ENCODE measurements at places on chromosomes 5 and 9.
A peak's percentile ranks its signal among the peaks of the same experiment; 100 is the strongest.

- DNase-seq, result peak; percentile 31
These were observed 3.7 kb upstream of the NIPAL4 start for GRCh38 chr5:157456301-157456700.

DNA sequence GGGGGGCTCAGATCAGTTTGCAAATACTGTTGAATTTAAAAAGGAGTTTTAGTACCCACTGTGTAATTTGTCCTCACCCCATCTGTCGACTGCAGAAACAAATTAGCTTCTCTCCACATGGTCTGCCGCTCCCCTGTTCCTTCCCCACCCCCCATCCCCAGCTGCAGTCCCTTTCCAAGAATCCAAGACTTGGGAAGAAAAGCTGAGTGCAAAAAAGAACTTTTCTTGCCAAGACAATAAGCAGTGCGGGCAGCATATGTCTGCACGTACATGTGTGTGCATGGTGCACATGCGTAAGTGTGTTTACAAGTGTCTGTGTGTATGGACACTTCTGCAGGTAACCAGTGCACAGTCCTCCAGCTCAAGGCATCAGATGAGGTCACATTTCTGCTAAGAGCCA, 125.7 kb upstream of the SMIM23 start:
- DNase-seq, result no peak

DNA sequence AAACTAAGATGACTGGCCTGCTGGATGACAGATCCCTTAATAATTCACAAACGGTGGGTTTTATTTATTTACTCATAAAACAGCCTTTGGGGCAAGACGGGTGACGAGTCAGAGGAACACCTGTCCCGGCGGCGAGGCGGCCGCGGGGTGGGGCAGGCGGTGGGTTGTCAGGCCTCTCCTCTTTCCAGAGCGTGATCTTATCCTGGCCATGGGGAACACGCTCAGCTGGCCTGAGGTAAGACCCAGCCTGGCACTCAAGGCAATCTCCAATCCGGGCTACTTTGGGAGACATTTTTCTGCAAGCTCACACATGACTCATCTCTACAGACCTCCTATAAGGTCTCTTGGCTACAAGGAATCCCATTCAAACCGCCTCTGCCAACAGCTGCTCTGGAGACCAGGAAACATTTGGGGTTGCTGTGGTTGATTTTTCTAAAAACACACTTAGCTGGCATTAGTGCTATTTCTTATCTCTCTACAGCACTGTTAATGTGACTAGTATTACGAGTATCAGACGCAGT, 6.3 kb downstream of the RAPGEF1 start:
- no peak for DNase-seq

DNA sequence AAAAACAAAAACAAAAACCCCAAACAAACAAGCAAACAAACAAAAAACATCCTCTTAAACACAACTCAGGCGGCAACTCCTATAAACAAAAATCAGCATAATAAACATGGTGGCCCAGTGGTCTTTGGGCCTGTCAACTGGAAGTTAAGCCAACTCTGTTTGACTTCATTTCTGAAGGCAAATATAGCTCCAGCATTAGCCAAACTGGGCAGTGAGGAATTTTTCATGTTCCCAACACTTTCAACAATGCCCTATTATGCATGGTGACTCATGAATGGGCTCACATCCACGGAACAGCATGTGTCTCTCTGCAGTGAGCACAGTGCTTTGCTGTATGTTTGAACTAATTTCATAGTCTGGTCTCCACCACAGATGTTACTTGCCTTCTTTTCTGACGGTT, 143.9 kb upstream of the STC2 start:
- DNase-seq, result no peak

GRCh38 chr5:79561525-79561893, 47.6 kb upstream of the HOMER1 start:
- DNase-seq, result no peak

GRCh38 chr5:176687881-176688280, 40.6 kb downstream of the TSPAN17 start:
- no peak for DNase-seq

GRCh38 chr9:96062031-96062430, 186.5 kb downstream of the ERCC6L2 start:
- DNase-seq, result no peak

DNA sequence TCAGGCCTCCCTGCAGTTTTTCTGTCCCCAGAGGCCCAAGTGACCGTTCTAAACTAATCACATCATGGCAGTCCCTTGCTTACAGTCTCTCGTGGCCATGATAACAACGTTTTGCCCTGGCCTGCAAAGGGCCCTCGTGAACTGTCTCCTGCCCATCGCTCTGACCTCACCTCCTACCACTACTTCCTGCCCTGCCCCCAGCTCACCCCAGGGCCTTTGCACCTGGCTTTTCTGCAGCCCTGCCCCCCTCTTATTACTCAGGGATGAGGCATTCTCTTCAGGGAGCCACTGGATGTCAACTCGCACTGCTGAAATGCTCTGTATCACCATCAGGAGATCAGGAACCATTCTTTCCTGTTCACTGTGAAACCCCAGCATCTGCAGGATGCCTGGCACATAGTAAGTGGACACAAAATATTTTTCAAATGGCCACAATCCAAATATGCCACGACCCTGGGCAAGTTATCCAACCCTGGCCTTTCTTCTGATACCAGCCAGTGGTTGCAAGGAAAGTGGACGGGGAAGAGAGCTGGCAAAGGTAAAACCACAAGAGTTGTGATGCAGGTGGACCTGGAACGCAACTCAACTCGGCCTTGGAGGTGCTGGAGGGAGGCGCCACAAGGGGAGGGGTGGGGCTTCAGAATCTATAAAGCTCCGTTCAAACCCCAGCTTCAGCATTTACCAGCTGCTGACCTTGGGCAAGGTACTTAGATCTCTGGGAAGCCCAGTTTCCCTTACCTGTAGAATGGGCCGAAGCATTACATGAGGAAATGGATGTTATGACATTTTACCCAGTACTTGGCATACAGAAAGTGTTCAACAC, 1.7 kb downstream of the SNCB start:
- no peak for DNase-seq

DNA sequence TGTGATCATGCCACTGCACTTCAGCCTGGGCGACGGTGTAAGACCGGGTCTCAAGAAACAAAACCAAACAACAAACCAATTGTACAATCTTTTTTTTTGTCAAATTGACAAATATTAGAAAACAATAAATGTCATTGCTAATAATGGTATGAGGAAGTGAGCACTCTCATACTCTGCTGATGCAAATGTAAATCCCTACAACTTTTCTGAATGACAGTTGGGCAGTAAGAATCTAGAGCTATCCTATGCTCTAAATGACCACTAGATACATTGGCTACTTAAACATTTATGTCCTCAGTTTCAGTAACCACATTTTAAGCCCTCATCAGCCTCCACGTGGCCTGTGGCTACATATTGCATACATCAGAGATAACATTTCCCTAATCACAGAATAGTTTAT, 256.2 kb downstream of the FER start:
- no peak for DNase-seq

DNA sequence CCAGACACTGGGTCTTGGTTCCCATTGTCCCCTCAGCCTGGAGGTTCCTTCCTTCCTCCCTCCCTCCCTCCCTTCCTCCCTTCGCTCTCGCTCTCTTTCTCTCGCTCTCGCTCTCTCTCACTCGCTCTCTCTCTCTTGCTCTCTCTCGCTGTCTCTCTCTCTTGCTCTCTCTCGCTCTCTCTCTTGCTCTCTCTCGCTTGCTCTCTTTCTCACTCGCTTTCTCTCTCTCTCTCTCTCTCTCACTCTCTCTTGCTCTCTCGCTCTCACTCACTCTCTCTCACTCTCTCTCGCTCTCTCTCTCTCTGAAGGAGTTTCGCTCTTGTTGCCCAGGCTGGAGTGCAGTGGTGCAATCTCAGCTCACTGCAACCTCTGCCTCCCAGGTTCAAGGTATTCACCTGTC, 23.4 kb downstream of the LAMC3 start:
- no peak for DNase-seq

DNA sequence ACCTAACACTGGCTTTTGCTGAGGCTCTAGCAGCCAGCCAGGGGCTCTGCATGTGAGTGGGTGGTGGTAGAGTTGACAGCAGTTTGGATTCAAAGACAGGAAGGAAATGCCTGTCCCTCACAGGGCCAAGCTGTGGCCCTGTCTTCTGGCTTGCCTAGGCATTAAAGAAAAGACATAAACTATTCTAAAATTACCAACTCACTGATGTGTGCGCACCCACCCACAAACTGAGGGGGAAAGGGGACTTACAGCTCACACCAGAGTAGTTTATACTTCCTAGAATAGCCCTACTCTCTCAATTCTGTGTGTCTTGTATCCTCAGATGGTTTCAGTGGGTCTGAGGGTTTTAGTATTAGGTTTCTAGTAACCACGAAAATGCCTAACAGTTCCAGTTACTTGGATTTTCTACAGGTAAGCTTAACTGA, 18.3 kb upstream of the IL13 start:
- DNase-seq, result no peak

GRCh38 chr9:136688274-136689107, 1.2 kb upstream of the AGPAT2 start:
- DNase-seq, result no peak

DNA sequence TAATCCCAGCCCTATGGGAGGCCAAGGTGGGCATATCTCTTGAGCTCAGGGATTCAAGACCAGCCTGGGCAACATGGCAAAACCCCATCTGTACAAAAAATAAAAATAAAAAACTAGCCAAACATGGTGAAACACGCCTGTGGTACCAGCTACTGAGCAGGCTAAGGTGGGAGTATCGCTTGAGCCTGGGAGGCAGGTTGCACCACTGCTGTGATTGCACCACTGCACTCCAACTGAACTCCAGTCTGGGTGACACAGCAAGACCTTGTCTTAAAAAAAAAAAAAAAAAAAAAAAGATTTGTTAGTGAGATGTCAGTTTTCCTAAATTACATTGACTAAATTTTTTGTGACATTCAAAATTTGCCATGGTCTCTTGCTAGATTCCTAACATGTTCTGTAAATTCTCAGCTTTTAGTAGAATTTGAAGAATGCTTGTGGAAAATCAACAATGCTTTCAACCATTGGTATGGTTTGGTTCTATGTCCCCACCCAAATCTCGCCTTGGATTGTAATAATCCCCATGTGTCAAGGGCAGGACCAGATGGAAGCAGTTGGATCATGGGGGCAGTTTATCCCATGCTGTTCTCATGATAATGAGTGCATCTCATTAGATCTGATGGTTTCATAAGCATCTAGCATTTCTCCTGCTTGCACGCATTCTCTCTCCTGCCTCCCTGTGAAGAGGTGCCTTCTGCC, 236.1 kb downstream of the ARRDC3 start:
- no peak for DNase-seq

DNA sequence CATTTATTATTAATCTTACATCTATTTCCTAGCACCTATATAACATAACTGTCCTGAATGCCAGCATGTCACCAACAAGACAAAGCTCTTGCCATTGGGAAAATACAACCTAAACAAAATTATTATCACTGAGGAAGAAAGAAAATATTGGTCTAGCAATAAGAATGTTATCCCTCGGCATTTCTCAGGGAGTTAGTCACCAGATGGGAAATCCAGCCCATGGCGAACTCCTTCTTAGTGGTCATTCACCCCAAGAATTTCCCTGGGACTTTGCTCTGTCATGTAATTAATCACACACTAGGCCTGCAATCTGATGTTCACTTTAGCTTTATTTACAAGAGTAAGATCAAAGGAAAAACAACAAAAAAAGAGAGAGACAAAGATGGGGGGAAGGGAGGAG, 56.1 kb upstream of the TAS2R1 start:
- DNase-seq, result no peak

- no peak for DNase-seq
These were observed 8.4 kb downstream of the SREK1IP1 start for GRCh38 chr5:64759960-64760660.

DNA sequence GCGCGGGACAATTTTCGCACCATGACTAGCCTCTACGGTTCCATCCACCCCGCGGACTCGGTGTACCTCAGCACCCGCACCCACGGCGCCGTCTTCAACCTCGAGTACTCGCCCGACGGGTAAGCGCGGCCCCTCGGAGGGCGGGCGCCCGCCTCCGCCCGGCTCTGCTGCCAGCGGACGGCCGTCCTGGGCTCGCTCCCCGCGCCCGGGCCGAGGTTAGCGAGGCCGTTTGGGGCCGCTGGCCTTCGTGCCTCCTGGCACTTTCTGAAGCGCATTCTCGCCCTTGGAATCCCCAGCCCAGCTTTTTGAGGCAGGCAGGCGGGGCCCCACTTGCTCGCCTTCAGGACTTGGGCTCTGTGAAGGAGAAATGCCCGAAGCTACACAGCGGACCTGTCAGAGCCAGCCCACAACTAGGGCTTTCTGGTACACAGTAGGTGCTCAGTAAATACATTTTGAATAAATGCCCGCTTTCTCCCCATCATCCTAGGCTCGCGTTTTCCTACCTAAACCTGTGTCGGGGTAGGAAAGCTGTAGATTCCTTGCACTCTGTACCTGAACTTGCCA, 772 bp downstream of the DCAF10 start:
- DNase-seq, result no peak

DNA sequence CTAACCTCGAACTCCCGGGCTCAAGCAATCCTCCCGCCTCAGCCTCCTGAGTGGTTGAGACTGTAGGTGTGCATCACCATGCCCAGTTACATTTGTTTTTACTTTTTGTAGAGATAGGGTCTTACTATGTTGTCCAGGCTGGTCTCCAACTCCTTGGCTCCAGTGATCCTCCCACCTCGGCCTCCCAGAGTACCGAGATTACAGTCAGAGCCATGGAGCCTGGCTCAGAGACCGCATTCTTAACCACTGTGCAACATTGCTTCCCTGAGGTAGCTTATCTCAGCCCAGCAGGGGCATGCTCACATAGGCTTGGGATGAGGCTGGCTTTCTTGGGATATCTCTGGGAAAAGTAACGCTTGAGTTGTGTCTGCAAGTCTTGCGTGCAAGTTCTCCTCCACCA, 99.7 kb downstream of the SPRY4 start:
- DNase-seq, result no peak

Data from vagina (tissue), 2 donors.